ENCODE measurements at places on chromosomes 4 and X.

GRCh38 chr4:72951628-72952027 lies 117.9 kb downstream of the COX18 start:
- DNase-seq = no peak

- DNase-seq = no peak
Measured at GRCh38 chrX:64427787-64428186, 32.5 kb upstream of the MTMR8 start.

DNA sequence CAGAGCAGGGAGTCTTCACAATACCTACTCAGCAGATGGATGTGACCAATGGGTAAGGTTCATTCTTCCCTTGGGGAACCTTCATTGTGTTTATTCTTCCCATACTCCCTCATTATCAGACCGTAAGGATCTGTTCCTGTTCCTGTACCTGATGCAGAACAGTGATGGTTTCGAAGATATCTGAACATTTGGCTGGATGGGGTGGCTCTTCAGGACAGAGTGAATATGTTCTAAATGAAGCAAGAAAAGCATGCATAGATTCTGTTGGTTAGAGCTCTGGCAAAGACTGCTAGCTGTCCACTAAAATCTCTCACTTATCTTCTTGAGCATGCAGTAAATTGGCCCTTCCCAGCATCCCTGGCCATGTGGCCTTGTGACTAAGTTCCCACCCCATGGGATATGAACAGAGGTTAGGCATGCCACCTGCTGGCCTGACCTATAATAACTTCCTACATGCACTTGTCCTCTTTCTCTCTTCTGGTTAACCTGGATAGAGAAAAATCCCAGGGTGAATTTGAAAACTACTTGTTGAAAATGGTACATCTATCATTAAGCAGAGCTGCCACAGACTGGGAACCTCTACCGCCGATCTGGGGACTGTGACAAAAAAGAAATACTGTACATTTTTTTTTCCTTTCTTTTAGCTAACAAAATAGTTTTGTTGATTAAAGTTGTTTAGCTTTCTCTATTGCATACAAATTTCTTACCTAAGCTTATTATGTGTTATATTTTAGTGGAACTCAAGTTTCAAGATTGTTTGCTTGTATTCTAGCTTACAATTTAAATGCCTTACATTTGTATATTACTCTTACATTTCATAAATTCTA lies 60.0 kb upstream of the BANK1 start:
- peak; percentile 1 for DNase-seq

DNA sequence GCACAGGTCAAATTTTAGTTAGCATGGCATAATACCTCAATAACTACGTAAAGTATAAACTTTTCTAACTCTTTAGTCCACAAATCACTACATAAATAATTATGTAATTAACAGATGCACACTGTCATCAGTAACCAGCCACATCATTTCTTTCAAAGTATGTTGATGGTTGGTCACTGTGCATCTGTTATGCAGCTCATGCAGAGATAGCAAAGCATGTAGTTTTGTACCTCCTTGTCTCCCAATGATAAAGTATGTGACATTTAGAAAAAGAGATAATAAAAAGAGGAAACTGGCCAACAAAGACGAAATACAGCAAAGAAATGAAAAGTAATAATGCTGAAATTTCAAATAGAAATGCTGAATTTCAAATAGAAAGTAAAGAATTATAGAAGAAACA lies 2.9 kb downstream of the LAMTOR3 start:
- DNase-seq = no peak

Data from stimulated activated CD8-positive, alpha-beta memory T cell treated with anti-CD3 and anti-CD28 coated beads, Interleukin-4, amount 100 ng/mL, for 4 hours (primary cell).